COR-L47 (cell line): ENCODE measurements at places on chromosomes 11 and 22.
A peak's percentile ranks its signal among the peaks of the same experiment; 100 is the strongest.

- peak; percentile 22 for DNase-seq
These were observed 10.4 kb upstream of the HIKESHI start for GRCh38 chr11:86291466-86292262.

DNA sequence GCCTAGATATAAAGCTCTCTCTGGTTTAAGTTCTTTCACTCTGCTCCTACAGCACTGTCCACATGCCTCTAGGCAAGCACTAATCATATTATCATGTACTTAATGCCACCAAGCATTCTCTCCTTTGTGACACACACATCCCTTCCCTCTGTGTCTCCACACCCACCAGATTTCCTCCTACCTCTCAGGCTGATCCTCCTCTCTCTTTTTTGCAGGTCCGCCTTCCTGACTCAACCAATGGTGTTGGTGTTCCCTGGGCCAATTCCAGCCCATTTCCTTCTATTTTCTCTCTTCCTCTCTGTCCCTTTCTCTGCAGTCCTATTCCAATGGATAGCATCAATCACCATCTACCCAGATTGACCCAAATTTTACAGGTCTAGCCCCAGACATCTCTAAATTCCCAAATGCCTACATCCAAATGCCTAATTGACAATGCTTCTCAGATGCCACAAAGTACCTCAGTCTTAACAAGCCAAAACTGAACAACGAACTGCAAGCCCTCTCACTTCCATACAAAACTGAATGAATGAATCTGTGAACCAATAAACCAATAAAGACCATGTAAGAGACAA is 504 bp upstream of the ZNF215 start:
- DNase-seq = no peak

- peak; percentile 18 for DNase-seq
These were observed 1.0 kb downstream of the ADAMTS15 start for GRCh38 chr11:130449310-130449990.

DNA sequence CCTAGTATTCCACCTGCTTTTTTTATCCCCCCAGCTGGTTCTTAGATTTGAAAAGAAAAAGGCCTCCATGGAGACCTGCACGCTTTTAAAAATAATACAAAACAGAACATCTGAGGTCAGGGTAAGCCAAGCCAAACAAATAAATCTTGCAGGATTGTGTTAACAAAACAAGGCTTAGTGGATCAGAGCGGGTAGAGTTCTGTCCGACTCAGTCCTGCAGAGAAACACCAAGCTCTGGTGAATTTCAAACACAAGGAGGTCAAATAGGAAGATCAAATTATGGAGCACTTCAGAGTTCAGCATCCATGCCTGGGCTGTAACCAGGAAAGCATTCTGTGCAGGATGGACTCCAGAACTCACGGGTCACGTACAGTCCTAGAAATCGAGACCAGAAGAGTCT is 86.9 kb downstream of the SYN3 start:
- DNase-seq = no peak

DNA sequence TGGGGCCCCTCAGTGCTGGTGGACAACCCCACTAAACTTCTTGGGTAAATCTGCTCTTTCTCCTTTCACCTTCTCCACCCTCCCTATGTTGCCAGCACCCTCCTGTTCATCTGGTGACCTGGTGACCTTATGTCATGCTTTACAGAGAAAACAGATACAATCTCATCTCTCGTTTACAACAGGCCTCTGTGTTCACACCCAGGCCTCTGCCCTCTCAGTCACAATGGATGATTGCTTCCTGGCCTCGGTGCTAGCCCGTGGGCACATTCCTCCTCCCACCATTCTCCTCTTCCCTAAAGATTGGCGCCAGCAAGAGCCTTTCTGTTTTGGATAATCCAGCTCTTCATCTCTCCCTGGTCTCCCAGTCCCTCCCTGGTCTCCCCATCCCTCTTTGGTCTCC is 12.3 kb upstream of the PNPLA3 start:
- no peak for DNase-seq

GRCh38 chr22:19105867-19106802 is 16.1 kb downstream of the DGCR2 start:
- DNase-seq = no peak

DNA sequence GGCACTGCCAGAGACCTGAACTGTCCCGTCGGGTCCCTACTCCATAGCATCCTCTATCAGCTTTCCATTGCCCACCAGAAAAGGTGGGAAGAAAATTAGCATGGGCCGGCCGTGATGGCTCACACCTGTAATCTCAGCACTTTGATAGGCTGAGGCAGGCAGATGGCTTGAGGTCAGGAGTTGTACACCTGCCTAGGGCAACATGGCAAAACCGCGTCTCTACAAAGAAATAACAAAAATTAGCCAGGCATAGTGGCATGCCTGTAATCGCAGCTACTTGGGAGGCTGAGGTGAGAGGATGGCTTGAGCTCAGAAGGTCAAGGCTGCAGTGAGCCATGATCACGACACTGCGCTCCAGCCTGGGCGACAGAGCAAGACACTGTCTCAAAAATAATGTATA is 3.5 kb downstream of the SLC25A18 start:
- no peak for DNase-seq

DNA sequence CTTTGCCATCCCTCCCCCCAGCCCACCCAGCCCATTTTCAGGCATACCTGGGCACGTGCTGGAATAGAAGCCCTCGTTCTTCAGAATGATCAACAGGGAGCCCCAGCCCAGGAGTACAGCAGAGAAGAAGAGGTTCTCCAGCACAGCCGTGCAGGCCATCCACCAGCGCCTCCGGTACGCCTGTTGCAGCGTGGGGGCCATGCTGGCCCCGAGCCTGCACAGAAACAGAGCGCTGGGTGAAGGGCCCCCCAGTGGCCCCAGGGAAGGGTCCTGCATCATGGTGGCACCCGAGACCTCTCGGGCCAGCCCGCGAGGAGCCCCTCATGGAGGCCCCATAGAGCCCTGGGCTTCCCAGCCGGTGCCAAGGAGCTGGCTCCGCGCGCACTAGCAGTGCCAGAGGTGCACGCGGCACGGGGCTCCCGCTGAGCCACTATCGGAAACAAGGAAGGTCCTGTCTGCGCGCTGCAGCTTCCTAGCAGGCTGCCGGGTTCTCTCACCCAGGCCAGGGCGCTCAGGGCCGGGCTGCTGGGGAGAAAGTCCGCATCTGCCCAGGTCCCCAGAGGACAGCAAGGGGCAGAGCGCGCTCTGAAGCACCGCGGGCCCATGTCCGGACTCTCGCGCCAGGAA is 1.5 kb downstream of the SLC43A1 start:
- DNase-seq = peak; percentile 60

DNA sequence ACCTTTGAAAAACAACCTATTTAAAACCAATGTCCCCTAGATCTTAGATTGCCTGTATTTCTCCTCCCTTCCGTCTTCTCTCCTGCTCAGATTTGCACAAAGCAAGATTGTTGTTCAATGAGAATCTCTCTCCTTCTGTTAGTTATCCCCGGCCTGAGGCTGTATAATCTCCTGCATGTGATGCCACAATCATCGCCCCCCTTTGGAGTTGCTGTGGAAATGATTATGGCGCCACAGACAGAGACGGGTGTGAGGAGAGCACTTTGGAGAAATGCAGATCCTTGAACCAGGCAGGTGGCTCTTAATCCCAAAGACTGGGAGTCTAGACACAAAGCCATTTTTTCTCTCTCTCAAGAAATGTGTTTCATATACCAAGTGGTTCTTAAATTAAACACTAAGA is 941.3 kb downstream of the OPCML start:
- DNase-seq = peak; percentile 9

- DNase-seq = no peak
These were observed 20.1 kb downstream of the UBE4A start for GRCh38 chr11:118379497-118379896.

- no peak for DNase-seq
These were observed 7.9 kb downstream of the PRR5 start for GRCh38 chr22:44709881-44710392.

DNA sequence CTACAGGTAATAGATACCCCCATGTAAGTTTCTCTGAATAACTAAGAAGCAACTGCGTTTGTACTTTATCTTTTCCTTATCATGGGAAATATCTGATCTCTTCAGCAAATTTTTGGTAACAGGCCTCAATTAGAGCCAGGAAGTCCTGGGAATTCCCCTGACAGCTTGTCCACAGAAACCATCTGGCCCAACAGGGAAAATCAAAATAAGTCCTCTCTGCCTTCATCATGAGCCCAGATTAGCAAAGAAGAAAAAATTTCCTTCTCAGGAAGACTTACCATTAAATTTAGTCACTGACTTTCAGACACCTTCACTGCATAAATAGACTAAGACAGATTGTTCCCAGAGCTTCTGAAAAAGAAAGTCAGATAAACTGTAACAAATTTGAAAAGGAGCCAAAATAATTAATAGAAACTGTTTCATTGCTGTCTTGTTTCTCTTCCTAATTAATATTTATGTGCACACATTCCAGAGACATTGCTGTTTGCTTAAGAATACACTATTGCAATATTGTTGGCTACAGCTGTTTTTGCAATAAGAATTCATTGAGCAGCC is 278.1 kb upstream of the FAT3 start:
- no peak for DNase-seq

DNA sequence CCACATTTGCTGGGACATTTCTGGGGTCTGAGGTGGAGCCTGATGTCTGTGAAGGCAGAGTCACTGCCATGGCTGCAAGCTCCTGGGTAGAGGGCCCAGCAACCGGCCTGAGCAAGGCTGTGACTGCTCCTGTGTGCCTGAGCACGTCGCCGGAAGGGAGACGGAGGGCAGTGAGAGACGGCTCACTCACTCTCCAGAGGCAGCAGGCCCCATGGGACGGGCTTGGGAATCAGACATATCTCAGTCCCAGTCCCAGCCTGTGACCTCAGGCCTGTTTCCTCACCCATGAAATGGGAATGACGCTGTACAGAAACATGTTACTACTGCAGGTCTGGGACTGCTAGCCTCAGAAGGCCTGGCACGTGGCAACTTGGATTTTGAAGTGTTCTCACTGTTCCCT is 36.4 kb upstream of the RASL10A start:
- DNase-seq = no peak

GRCh38 chr11:9461760-9462134 is 935 bp downstream of the ZNF143 start:
- no peak for DNase-seq

DNA sequence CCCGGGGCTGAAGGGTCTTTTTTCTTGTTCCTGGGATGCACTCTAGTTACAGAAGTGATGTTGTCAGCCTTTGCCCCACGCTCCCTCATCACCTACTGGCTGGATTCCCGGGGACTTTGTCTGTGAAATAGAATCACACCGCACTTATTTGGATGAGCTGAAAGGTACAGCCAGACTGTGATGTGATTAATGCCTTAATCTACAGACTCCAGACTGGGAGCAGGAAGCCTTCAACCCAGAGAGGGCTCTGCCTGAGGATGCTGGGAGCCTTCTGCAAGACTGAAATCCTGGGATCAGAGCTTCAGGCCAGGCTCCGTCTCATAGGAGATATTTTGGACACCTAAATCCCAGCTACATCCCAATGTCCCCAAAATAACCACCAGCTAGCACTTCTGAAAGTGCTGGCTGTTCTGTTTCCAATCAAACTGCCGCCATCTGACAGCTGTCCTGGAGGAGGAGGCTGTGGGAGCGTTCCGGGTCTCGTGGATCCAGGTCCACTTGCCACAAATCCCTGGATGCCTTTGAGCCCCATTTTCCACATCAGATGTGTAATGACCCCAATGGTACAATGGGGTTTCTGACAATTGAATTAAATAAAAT is 688.5 kb downstream of the TBC1D22A start:
- no peak for DNase-seq

GRCh38 chr11:121091492-121092152 is 9.4 kb upstream of the TECTA start:
- no peak for DNase-seq

DNA sequence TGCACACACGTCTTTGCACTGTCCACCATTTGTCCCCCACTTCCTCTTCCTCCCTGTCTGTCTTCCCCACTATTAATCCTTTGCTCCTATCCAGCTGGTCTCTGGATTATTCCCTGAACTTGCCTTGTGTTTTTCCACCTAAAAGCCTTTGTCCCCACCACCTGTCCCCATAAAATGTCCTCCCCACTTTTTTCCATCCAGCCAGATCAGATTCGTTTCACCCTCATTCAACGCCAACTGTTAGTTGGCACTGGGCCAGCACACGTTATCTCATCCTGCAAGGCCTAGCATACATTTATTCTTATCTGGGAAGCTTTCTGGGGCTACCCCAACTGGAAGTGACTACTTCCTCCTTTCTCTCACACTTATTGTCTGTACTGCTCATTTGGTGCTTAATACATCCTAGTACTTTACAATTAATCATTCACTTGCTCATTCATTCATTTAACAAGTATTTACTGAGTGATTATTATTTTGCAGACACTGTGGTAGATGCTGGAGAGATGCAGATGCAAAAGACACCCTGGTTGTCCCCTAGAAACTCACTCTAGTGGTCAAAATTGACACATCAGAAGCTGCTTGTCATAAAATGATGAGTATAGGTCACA is 96.2 kb downstream of the RASSF10 start:
- DNase-seq = peak; percentile 51

DNA sequence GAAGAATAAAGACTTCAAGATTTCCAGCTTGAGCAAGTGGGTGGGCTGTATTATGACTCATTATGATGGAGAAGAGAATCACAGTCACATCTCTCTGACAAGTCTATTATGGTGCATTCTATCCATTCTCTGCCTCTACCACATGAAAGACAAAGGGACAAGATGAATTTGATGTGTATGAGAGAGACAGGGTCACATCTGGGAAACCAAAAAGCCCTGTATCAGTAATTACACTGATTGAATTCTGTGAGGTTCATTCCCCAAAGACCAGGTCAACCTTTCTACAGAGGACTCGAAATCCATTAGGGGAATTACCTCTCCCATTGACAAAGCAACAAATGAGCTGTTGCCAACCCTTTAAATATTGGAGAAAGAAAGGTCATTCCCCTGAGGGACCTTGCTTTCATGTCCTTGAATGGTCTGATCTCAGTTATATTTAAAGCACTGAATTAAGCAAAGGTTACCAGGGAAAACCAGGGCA is 109.6 kb downstream of the USP35 start:
- no peak for DNase-seq

DNA sequence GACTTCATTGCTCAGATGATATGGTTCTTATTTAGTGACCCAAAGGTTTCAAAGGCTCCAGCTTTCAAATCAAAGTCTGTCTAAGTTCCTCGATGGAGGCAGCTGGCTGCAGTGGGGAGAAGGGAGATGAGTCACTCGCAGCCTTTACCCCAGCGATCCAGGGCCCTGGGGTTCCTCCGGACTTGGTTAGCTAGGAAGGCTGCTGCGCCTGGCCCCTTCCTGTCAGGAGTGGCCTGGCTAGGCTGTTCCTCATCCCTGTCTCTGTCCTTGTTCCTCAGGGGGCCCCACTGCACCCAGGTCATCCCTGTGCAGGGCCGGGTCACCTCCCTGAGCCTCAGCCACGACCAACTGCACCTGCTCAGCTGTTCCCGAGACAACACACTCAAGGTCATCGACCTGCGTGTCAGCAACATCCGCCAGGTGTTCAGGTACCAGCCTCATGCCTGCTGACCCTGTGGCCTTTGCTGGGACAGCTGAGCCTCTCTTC is 13.9 kb downstream of the ATG16L2 start:
- DNase-seq = no peak
